ENCODE measurements at places on chromosomes 3 and 15.

GRCh38 chr15:74365598-74366445 is 1.6 kb downstream of the CYP11A1 start:
- peak; percentile 21 for DNase-seq

DNA sequence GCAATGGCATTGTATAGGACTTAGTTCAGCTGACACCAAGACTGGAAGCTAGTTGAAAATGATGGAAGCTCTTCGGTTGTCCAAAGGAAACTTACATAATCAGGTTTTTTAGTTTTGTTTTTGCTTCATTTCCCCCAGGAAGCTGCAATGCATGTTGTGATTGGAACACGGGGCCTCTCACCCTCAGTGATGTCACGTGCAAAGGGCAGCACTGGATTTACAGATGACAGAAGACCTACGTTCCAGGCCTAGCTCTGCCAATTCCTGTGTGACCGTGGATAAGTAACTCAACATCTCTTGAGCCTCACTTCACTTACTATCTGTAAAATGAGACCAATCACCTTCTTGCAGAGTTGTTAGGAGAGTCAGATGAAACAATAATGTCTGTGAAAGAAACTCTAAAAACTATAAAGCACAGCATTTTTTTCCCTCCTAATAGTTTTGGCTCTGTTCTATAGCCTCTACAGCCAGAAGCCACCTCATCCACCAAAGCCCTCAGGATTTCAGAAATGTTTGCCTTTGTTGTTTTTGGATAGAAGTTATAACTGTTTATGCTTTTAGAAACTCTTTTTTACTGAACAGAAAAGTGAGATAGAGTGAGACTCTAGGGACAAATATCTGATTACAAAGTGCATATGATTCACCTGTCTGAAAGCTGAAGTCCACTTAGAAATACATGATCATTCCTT is 4.6 kb downstream of the RBSN start:
- DNase-seq: no peak

DNA sequence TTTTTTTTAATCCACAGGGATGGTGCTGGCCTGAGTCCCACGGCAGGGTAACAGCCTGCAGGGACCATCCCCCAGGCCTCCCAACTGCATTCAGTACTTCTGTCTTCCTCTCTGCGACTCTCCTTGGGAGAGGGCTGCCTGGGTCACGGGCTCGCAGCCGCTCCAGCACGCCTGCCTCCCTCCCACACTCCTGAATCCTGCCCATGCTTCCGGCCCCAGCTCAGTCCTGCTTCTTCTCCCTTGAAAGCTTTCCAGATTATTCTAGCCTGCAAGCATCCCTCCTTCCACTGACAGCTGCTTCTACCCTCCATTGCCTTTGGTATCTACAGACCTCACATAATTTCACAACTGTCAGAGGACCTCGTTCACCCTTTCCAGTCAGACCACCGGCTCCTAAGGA is 32.4 kb downstream of the MEGF11 start:
- no peak for DNase-seq

GRCh38 chr3:51687431-51688205 is 16.6 kb downstream of the TEX264 start:
- DNase-seq: no peak

DNA sequence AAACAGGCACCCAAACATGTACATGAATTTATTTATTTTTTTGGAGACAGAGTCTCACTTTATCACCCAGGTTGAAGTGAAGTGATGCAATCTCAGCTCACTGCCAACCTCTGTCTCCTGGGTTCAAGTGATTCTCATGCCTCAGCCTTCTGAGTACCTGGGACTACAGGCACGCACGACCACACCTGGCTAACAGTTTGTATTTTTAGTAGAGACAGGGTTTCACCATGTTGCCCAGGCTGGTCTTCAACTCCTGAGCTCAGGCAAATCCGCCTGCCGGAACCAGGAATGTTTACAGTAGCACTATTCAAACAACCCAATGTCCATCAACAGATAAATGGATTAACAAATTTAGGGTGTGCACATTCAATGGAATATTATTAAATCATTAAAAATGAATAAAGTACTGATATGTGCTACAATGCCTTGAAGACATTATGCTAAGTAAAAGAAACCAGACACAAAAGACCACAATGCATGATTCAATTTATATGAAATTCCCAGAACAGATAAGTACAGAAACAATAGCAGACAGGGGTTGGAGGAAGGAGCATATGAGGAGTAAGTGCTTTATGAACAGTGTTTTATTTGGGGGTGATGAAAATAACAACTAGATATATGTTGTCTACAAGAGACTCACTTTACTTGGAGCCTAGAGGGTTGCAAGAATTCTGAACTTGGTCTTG is 1.3 kb downstream of the LEO1 start:
- no peak for DNase-seq

- DNase-seq: no peak
These were observed 14.9 kb downstream of the GRAMD2A start for GRCh38 chr15:72182673-72183072.

DNA sequence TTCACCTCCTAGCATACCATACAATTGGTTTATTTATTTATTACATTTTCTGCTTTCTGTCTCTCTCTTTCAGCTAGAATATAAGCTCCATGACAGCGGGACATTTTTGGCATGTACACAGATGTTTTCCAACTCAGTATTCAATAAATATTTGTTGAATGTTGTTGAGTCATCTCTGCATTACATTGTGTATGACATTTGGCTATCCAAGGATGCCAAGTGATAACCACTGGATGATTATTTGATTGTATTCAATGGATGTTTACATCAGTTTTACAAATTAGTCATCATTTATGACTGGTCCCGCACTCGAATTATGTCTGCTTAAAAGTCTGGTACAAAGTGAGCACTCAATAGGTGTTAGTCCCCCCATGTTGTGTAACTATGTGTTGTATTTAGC is 49.5 kb upstream of the STXBP5L start:
- DNase-seq: no peak

DNA sequence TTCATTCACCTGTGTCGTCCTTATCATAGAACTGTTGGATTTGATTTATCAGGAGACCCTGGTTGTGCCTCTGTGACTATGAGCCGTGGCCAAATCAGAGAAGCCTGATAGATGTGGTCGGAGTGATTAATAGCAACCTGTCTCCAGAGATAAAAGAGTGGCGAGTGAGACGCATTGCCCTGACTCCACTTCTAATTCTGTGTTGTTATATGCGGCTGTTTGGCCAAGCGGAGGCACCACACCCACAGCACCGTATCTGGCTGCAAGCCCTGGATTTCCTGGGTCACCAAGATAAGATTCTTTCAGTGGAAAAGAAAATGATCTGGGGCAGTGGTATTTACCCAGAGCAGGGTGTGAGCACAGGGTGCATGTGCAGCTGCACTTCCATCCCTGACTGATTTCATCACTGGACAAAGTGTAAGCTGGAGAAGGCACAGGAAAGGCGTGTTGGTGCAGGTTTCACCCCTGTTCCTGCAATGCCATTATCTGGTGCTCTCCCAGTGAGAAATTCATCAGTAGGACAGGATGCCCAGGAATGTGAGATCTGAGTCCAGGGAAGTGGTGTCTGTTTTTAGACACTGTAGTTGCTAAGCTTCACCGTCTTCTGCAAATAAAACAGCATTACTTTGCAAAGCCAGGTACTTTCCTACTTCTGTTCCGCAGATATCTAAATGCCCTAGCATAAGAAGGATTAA is 84.6 kb downstream of the CD47 start:
- DNase-seq: no peak

- DNase-seq: no peak
These were observed 7.0 kb downstream of the IQSEC1 start for GRCh38 chr3:13066236-13066635.

DNA sequence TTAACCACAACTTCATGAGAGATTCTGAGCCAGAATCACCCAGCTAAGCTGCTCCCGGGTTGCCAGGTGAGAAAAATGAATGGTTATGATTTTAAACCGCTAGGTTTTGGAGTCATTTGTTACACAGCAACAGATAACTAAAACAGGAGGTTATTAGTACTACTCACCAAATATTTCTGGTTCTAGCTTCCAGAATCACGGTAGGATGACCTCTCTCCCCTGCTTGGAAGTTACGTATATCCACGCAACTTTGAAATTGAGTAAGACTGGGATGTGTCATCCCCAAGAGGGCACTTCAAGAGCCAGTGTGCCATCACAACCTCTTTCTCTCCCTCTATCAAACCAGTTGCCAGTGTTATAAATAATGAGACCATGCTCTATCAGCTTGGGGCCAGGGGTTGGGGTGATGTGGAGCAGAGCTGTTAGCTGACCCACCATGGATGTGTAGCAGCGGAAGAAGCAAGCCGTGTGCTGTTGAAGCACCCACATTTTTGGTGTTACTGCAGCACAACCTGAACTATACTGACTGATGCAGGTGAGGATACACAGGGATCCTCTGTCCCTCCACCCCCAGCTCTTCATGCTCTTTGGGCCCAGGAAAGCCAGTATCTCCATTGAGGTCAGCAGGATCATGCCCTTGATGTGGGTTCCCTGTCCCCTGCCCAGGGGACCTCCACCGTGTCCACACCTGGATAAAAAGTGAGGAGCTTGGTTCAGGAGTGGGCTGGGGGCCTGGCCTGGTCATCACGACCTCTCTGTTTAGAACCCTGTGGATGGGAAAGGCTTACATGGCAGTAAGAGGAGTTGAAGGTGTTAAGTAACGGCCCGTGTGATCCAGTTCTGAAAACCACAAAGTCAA is 19.4 kb upstream of the ALDH1A3 start:
- no peak for DNase-seq

All from CD4-positive, alpha-beta T cell treated with Interleukin-17A for 4 hours (primary cell).